ENCODE measurements at places on chromosomes 2 and 18.

DNA sequence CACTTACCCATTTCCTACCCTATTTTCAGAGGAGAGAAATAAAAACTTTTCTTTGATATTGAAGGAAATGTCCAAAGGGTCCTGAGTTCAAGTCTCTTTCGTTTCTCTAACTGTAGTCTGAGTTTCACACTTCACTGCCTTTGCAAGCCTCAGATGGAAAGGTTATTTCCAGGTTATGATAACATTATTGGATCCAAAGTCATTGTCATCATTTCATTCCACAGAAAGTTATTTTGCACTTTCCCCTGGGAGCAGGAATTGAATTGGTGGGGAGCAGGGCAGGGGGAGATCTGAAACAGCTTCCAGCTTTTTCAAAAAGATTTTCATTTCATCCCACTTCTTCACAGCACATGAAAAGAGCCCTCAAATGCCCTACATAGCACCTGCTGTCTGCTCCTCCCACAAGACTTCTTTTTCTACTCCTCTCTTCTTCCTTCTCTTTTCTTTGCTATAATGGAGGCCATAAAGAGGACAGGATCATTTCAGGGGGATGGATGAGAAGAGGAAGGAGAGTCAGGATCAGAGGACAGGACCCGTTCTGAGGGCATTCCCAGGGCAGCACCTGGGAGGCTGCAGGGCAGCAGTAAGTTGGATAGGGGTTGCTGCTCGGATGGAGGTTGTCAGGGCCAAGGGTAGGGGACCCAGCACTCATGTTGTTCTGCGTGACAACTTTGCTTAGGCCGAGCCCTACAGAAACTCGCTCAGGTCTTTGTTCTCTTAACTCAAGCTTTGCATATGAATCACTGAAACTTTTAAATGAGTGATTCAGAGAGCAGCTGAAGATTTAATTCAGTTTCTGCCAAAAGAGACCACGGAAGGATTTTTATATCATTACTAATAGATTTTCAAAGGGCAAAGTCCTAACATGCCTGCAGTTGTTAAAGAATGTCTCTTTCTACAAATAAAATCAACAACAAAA lies 11.4 kb upstream of the GALNT5 start:
- DNase-seq = no peak

GRCh38 chr18:57052173-57052572 lies 94.7 kb upstream of the BOD1L2 start:
- DNase-seq = no peak

- peak; percentile 83 for DNase-seq
Observed at GRCh38 chr2:222561817-222562645, 93.9 kb downstream of the FARSB start.

GRCh38 chr18:54284981-54285785 lies 15.9 kb downstream of the POLI start:
- peak; percentile 82 for DNase-seq

- DNase-seq = no peak
Observed at GRCh38 chr2:106343274-106343673, 124.9 kb downstream of the RGPD3 start.

DNA sequence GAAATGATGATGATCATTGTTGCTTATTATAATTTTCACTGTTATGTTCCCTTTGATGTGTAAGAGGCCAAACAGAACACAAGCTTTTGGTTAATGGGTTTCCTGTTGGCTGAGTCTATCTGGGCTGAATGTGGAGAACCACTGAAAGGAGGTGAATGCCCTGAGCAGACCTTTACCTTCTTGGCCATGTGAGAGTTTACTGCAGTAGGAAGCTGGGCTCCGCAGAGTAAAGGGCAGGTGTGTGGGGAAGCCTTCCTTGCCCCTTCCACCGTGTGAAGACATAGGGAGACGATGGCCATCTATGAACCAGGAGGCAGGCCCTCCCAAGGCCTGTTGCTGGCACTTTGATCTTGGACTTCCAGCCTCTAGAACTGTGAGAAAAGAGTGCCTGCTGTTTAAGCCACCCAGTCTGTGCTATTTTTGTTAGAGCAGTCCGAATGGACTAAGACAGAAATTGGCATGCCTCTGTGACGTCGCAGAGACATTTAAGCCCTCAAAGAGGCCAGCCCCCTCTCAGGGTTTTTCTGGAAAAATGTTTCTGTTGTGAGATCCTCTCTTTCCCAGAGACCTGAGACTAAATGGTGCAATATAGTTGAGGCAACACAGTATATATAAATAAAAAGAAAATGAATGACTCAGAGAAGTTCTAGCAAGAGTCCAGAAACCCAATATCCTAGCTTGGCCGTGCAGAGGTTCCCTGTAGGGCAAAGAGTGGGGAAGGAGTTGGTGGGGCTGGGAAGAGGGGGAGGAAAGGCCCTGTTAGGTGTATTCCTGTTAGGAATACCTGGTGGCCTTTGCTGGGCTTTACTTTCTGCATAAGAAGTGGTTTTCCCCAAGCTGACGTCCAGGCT lies 121.9 kb upstream of the LGALSL start:
- no peak for DNase-seq

GRCh38 chr2:189848276-189848675 lies 64.0 kb downstream of the PMS1 start:
- no peak for DNase-seq

- DNase-seq = peak; percentile 26
Observed at GRCh38 chr2:159362816-159363251, 76.3 kb upstream of the WDSUB1 start.

GRCh38 chr2:236840857-236841256 lies 244.8 kb upstream of the COPS8 start:
- no peak for DNase-seq

- peak; percentile 54 for DNase-seq
Observed at GRCh38 chr2:230601510-230601909, 111.1 kb upstream of the CAB39 start.

DNA sequence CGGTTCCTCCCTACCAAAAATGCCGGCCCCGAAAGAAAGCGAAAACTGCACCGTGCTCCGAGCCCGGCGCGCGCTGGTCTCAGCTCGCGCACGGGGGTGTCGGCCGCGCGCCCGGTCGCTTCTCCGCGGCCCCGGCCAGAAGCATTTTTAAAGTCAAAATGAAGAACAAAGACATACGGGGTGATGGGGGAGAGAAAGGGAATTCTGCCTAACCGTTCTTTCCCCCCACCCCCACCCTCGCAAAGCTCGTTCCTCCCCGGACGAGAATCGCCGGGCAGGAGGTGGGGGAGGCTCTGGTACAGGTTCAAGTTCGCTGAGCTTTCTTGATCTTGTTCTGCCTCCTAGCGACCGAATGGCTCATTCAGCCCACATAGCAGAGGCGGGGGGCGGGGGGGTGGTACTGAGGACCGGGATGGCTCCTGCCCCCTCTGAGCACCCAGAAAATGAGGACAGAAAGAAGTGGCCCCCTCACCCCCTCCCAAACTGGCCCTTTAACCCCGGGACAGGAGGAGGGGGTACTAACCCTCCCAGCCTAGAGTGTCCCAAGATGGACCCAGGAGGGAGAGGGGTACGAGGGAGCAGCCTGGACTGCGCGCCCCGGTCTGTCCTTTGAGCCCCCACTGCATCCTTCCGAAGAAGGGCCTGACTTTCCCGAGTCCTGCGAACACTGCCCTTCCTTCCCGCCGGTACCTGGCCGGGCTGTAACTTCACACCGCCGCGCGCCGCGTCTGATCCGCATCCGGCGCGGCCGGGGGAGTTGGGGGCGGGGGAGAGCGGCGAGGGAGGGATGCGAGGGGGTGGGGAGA lies 3.1 kb downstream of the BCL11A start:
- DNase-seq = peak; percentile 78

GRCh38 chr2:215811409-215812345 lies 201.7 kb downstream of the MREG start:
- no peak for DNase-seq

- no peak for DNase-seq
Observed at GRCh38 chr2:96225016-96225533, 16.4 kb upstream of the STARD7 start.

DNA sequence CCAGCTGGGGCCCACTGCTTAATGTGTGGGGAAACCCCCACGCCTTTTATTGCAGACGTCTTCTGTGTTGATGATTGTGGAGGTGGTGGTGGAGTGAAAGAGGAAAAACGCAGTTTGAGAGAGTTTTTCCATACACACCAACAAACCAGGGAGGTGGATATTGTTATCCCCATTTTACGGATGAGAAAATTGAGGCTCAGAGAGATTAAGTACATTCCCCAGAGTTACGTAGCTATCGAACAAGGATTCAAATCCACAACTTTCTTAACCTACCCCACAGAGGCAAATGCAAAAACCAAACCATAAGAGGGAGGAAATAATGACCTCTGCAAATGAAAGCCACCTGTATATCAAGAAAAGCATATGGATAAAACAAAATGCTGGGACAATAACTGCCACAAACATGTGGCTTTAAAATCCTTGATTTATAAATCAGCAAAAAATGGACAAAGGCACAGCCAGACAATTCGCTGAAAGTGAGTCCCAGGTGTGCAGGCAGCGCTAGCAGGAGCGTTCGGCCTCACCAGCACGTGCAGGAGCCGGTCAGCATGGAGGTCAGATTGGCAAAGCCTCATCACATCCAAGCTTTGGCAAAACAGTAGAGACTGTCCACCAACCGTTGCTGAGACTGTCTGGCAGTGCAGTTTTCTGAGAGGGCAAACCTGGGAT lies 12.6 kb upstream of the RAB17 start:
- no peak for DNase-seq

DNA sequence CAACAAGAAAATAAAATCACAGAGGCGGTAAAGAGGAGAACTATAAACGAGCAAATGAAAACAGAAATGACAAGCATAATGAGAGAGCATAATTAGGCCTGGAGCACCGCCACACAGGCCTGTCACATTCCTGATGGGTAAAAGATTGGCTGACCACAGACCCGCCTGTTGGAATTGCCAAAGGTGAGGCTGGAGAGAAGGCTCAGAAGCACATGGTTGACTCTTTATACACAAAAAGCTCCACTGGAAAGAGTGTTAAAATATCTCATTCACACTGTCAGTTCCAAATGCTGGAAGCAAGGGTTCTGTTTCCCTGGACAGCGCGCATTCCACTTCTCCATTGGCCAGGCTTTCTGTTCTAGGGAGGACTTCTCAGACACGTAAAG lies 5.9 kb upstream of the LGALSL start:
- no peak for DNase-seq

DNA sequence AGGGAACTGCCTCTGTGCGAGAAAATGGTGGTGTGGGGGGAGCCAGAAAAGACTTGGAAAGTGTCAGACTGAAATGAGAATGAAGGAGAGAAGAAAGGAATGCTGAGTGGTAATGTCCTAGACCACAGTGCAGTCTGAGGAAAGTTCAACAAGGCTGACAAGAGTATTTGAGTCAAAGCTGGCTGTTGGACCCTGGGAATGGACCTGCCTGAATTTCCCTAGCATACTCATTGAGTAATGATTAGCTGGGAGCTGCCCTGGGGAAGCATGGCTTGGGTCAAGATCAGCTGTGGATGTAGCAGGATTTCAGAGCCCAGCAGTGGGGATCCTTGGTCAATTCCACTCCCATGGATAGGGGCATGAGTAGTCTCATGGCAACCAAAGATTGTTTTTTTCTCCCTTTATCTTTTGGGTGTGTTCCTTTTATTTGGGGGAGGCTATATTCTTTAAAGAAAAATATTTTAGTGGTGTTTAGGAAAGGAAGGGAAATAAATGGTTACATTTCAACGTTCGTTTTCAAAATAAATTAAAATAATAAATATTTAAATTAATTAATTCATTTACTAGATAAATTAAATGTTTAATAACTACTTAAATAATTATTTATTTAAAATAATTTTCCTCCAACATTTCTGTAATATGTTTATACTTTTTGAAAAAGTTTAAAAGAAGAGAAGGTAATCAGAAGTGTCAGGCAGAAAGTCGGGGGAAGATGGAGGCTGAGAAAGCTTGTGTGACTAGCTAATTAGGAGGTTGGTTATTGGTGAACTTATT lies 15.9 kb upstream of the LHCGR start:
- no peak for DNase-seq

- DNase-seq = no peak
Observed at GRCh38 chr18:9715978-9716774, 8.1 kb downstream of the RAB31 start.

- no peak for DNase-seq
Observed at GRCh38 chr2:176633754-176634153, 364.5 kb downstream of the MTX2 start.

DNA sequence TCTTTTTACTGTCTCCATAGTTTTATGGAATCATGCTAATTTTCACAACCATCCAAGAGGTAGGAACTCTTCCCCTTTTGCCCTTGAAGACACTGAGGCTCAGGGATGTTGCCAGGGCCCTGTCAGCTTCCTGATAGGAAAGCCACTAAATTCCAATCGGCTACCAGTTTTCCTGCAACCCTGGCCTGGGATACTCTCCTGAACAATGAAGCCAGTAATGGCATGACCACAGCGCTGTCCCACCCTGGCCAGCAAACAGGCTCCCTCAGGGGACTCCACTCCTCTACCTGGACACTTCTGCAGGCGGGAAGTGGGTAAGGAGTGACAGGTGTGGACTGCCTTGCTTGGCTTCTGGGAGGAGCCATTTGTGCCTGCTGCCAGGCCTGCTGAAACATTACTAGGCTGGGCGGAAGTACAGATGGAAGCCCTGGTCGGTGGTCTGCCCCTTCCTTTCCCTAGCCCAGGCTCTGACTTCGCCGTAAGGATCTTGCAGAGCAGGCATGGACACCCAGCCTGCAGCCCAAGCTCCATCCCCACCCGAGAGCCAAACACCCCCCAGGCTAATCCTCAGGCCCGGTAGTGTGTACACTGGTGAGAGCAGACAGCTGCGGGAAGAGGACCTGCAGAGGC lies 78.8 kb upstream of the SMAD2 start:
- DNase-seq = no peak

GRCh38 chr2:188515918-188516317 lies 224.2 kb downstream of the GULP1 start:
- DNase-seq = no peak

- no peak for DNase-seq
Observed at GRCh38 chr2:56687169-56687568, 503.4 kb downstream of the CCDC85A start.

- no peak for DNase-seq
Observed at GRCh38 chr2:192126912-192127311, 67.8 kb downstream of the TMEFF2 start.

- no peak for DNase-seq
Observed at GRCh38 chr18:3966246-3966641, 488.9 kb downstream of the DLGAP1 start.

DNA sequence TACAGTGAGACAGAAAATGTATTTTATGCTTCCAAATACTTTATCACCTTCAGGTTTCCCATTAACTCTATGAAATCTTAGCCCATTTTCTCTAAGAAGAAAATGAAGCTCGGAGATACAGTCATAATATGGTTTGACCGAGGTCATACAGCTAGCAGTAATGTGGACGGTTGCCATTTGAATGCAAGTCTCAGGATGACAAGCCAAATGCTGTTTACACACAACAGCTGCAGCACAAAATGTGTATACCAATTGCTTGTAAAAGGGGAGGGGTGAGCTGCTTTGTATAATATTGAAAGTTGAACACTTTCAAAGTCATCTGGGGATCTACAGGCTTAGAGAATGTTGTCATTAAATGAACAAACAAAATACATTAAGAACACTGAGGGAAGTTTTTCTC lies 93.8 kb upstream of the FSIP2 start:
- DNase-seq = no peak

- no peak for DNase-seq
Observed at GRCh38 chr2:20744366-20745335, 77.7 kb downstream of the GDF7 start.

- no peak for DNase-seq
Observed at GRCh38 chr2:216535454-216535995, 36.9 kb downstream of the RPL37A start.

- no peak for DNase-seq
Observed at GRCh38 chr2:174376967-174377366, 18.6 kb upstream of the SCRN3 start.

Measured in activated CD4-positive, alpha-beta T cell treated with anti-CD3 and anti-CD28 coated beads, Interleukin-2, amount 10 ng/mL, durations not matched to agents 24 days and 14 days (primary cell).